Motor neuron (in vitro differentiated cells): ENCODE measurements at places on chromosomes 6 and 20.

- no peak for ATAC-seq
These were observed 243.5 kb downstream of the BTBD9 start for GRCh38 chr6:38396209-38396608.

- ATAC-seq = no peak
These were observed 55.5 kb downstream of the TPBG start for GRCh38 chr6:82419132-82419581.

- ATAC-seq = no peak
These were observed 397.0 kb downstream of the DOK5 start for GRCh38 chr20:54872440-54872839.

- ATAC-seq = no peak
These were observed 122.6 kb upstream of the MLN start for GRCh38 chr6:33926451-33926850.

GRCh38 chr6:83860782-83861495 is 1.4 kb downstream of the CYB5R4 start:
- no peak for ATAC-seq
